ENCODE measurements at places on chromosomes 6 and 20. TPM values are rescaled to one million over a fixed set of nuclear protein-coding genes. Genes with fewer than 3 reads are reported as not detected.

Gene NKAPL
- not detected for total RNA-seq

- DNase-seq, result no peak
Measured at GRCh38 chr20:3846378-3846739, 275 bp upstream of the MAVS start.

- no peak for DNase-seq
Measured at GRCh38 chr6:131683479-131683878, 17.7 kb downstream of the OR2A4 start.

DNA sequence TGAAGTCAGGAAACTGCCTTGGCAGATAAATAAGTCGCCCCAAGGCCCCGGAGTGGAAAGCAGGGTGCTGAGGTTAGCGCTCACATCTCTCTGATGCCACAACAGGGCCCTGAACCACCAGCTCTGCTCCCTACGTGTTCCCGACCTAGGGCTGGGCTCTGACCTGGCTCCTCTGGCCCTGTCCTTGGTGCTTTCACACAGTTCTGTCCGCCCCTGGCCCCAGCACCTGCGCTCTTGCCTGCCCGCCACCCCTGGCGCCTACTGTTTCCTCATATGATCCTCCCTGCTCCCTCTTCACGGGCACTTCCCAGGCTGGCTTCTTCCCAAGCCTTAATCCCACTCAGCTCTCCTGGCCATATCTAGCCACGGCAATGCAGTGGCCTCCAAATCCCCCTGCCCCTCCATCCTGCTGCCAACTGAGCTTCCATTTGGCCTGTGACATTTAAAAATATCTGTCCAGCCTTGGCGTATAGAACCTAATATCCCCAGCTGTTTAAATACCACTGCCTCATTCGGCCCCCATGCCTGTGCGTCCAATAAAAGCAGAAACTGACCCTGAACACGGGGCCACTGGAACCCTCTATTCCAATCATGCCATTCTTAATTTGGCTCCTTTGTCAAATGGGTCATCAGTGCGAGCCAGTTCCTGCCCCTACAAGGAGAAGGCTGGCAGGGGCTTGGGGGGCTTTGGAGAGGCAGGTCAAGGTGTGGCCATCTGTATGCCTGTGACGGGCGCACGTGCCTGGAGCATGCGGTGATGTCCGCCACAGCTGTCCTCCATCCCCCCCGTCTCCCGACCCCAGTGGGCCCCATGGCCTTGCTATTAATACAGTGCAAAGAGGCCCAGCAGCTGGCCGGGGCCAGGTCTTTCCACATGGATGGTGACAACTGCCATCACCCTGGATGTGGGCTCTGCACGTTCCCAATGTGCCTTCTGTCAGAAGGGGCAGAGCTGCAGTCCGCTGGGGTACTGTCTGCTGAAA, 27.7 kb downstream of the GNAS-AS1 start:
- no peak for DNase-seq

GRCh38 chr6:138484018-138484731, 15.1 kb downstream of the NHSL1 start:
- no peak for DNase-seq

Data from A172 (cell line).